ENCODE measurements at places on chromosomes 12 and 14.

- DNase-seq: no peak
Observed at GRCh38 chr12:93333828-93334227, 43.9 kb upstream of the NUDT4 start.

GRCh38 chr12:132754160-132754932, 7.3 kb downstream of the ANKLE2 start:
- DNase-seq: no peak

DNA sequence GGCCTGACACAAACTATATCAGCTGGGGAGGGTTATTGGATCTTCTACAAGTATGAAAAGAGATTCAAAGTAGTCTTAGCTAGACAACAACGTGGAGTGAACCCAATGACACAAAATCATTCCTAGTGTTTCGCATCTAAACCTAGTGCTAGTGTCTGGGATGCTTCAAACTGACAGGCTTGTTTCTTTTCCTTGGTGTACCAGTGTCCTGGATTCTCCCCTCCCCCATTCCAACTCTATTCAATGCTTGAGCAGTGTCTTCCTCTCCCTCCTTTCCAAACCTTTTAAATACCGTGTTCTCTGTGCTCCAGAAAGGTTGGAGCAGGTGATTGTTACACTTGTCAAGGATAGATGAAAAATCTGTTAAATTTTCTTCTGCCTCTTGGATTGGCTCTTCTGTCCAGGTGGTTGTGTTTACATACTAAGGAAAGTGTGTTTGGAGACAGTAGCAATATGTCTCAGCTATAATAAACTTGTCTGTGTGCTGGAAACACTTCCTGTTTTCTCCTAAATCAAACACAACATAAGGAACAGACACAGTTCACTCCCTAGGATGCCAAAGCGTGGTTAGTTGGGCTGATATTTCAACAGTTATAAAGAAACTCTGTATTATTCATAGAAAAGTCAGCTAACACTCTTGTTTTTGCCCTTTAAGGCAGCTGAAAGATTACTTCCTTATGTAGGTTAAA, 14.4 kb upstream of the GUCY2C start:
- no peak for DNase-seq

DNA sequence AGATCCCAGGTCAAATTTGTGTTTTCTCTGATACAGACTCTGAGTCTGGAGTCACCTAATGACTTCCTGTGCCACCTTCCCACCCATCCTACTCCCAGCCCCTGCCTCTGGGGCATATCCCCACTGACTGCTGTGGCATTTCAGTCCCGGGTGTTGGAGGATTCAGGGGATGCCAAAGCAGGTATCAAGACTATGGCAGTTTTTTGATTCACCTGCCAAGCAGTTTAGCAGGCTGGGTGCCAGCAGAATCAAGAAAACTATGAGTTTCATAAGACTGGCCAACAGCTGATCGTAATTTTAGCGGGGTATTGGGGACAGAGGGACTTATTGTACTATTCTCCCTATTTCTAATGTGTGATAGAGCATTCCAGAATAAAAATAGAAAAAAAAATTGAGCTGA, 4.6 kb downstream of the PLEKHH1 start:
- DNase-seq: no peak

DNA sequence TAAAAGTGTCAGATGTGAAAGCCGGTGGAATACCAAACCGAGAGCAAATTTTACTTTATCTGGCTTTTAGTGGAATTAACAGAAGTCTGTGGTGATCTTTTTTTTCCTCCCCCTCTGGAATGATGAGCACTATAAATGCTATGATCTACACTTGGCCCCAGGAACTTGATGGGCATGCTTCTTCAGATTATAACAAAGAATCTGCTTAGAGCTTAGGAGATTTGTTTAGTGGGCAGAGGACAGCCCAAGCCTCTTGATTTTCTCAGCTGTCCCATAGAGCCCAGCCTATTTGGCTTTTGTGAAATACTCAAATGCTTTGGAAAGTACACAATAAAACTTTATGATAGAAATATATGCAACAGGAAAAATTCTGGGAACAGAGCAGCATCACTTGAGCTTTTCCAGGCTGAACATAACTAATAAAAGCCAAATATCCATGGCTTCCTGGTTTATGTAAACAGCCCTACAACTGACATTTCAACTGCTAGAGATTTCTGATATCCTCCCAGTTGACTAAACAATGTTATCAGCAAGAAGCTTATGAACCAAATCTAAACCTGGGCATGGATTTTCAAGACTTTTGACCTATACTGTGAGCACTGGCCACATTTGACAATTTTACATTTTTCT, 149.6 kb downstream of the PLXNC1 start:
- DNase-seq: no peak

- no peak for DNase-seq
Observed at GRCh38 chr12:49922349-49923034, 18.8 kb upstream of the FAIM2 start.

GRCh38 chr14:32421781-32422180, 92.7 kb downstream of the AKAP6 start:
- no peak for DNase-seq

- DNase-seq: no peak
Observed at GRCh38 chr12:72295744-72296143, 23.6 kb downstream of the TRHDE start.

DNA sequence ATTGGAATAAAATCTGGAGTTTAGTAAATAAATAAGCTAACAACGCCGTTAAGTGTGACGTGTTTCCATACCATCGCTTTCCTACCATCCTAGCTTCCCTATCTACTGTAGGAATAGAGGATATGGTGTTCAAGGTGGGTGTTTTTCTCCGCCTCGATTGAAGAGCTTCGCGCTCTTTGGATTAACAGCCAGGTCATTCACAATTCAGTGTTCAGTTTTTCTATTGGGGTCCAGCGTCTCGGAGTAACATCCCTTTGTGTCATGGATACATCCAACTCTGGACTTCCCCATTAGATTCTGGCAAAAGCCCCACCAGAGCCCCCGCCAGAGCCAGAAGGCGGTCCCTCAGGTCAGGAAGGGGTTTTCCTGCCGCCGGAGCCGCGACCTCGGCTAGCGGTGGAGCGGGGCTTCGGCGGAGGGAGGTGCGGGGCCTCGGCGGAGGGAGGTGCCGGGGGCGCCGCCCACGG, 1.2 kb upstream of the SRGAP1 start:
- DNase-seq: no peak

DNA sequence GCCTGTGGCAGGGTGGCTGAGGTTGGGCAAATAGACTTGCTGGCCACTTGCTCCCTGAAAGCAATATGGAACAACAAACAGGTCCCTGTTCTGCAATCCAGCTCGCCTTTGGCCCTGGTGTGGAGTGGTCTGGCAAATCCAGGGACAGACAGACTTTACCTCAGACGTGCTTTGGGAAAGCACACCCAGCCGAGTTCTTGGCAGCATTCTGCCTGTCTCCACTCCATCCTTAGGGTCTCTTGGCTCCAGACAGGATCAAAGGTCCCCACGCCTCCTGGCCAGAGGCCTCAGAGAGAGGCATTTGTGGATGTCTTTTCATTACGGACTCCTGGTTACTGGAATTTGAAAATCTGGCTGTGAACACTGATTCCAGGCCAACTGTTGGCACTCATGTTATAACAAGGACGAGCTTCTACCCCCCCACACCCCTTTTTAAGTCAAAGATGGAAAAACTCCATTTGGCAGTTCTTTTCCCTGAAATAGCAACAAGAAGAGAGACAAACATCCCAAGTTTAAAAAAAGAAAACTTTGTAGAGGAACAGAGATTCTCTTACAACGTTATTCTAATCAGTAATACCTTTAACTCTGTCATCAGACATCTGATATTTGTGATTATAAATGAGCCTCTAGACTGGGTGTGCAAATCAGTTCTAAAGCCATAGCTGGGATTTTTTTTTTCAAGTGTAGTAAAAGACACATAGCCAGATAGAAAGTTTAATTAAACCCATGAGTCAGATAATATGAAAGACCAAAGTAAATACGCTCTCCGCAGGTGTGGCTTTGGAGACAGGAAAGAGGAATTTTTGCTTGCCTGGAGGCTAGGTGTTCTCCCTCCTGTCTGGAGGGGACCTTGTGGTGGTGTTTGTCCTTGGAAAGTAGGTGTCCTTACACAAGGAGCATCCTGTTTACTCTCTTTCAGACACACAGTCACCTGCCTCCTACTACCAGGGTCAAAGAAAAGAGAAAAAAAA, 60.7 kb downstream of the GALNT8 start:
- no peak for DNase-seq

DNA sequence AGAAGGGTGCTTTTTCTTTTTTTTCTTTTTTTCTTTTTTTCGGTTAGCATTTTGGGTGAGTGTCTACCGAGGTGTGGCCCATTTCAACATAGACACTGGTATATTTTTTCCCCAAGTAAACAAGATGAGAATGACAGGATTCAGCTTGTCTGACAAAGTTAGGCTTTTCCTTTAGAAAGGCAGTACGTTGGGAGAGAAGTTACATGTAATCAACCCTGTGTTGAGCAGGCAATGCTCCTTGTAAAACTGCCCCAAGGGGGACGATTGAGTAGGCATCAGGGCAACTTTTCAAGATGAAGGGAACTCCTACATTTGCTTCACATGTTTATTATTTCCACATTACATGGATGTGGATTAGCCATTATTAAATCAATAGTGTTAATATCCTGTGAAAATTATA, 1.7 kb downstream of the EMP1 start:
- no peak for DNase-seq

DNA sequence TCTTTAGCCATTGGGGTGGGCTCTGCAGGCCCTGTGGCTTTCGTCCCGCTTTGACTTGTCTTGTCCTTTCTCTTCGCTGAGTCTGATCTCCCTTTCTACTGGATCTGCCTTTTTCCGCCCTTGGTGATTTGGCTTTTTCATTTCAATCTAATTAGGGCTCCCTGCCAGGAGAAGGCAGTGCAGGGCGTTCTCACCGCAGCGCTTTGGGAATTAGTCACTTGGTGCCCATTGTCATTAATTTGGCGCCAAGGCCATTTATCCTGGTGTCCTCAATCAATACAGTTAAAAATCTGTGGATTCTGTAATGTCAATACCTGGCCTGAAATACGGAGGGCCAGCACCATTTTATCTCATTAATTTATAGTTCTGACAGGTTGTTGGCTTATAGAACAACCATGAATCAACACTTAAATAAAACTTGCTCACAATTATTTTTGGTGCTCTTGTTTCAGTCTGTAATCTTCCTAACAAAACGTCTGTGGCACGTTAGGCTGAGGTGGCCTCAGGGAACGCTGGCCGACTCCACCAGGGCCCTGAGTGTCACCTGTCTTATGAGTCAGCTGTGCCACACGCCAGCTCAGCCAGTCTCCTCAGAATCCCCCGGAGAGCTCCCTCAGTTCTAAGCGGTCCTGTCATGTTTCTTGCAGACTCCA, 115.7 kb downstream of the BEGAIN start:
- DNase-seq: no peak

GRCh38 chr14:68939181-68939892, 39.8 kb downstream of the ACTN1 start:
- no peak for DNase-seq

DNA sequence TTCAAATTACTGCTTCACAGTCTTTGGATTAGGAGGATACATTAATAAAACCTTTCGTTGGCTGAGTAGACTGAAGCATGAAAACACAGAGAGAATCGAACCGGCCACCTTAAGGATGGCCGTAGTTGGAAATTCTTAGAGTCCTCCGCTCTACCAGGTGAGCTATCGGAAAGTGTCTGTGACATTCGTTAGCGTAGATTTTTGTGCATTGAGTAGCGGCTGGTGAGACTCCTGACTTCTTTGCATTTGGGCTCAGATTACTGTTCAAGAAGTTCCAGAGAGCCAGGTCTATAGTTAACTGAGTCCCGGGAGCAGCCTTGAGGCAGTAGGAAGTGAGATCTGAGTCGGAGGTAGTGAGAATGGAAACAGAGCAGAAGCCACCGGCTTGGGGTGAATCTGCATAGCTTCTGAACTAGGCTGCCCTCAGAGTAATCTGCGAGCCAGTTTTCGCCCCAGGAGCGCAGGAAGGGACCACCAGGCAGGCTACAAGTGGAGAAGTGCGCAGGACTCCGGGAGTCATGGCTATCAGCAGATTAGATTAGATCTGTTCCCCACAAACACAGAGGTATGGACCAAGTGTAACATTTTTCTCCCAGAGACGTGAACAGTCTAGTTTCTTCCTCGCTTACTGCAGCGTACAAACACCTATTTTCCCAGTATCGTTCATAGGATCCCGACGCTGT, 11.0 kb downstream of the OR6S1 start:
- DNase-seq: no peak

- DNase-seq: no peak
Observed at GRCh38 chr12:1820896-1821291, 529 bp downstream of the LRTM2 start.

DNA sequence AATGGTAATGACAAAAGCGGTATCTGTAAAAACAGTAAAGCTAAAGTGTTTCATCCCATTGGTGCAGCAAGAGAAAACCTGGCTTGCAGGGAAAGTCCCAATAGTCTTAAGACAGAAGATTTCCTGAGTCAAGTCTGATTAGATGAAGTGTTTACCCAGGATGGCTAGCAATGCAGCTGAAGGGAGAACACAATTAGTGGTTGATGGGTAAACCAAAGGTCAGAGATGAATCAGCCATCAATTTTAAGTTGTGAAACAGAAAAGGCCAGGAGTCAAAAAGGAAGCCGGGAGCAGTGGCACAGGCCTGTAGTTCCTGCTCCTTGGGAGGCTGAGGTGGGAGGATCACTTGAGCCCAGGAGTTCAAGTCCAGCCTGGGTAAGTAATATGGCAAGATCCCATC, 52.6 kb downstream of the SEC23A start:
- DNase-seq: no peak

GRCh38 chr12:78797196-78797931, 67.2 kb upstream of the SYT1 start:
- no peak for DNase-seq

DNA sequence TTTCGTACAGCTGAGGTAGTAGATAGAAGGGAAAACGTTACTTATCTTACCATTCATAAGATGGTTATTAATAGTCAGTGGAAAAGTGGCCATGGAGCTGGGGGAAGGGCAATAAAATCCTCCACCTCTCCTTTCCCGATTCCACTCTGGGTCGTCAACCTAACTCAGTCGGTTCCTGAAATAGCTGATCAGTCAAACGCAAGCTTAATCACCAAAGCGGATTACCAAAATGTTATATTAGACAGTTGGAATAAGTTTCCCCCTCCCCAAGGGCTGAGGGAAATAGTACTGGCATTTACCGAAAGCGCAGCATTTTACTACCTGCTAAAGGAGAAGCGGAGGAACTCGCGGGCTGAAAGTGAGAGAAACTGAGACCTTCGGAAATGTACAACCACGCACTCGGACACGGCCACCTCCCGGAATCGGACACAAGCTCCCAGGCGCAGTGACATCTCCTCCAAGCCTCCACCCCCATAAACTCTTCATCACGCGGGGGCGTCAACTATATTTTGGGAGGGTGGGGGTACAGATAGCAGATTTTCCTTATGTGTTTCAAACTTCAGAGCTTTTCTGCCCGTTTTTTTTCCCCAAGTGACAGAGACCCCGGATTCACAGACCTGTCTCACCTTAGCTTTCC, 1.2 kb downstream of the PPM1H start:
- no peak for DNase-seq

- DNase-seq: no peak
Observed at GRCh38 chr12:91654087-91654486, 471.5 kb upstream of the DCN start.
